DMS53 (cell line): ENCODE measurements at places on chromosomes 7 and 10.

DNA sequence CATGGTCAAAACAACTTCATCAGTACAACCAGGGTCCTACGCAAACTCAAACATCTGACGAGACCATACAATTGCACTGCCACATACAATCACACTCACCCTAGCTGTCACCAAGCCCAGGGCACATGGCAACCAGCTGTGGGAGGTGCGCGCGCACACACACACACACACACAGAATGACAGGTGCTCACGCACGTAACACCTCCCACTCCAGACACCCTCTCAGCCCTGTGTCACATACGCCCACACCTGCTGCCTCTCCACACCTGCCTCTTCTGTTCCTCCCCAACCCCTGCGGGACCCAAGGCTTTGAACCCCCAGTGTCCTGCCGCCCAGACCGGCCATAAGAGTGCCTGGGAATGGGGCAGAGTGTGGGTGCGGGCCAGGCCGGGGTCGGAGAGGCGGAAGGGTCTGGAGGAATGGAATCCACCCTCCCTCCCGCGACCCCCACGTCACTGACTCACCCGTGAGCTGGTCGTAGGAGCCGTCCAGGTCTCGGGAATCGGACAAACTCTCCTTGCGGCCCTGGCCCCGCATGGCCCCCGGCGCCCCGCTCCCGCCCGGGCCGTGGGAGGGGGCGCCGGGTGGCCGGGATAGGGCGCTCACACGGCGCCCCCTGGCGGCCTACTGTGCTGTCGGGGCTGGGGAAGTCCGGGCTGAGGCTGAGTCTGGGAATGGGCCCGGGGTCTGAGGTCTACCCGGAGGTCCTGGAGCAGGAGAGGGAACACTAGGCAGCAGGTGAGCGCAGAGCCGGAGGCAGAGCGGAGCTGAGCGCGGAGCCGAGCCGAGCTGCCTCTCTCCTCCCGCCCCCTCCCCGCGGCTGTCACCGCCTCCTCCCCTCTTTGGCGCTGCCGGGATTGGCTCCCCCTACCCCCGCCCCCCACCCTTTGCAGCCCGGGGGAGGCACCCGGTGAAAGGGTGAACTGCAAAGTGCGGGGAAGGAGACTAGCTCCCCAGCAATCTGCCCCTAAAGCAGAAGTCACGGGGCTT is at the start of gene KCNIP2:
KCNIP2 (minus strand) TSS at position 769 of the 990 bp plus-strand sequence; CDS start at position 537, 232 bp downstream.
- peak; percentile 95 for DNase-seq

- no peak for DNase-seq
Measured at GRCh38 chr10:43978091-43978490, 329.4 kb upstream of the ZNF32 start.

DNA sequence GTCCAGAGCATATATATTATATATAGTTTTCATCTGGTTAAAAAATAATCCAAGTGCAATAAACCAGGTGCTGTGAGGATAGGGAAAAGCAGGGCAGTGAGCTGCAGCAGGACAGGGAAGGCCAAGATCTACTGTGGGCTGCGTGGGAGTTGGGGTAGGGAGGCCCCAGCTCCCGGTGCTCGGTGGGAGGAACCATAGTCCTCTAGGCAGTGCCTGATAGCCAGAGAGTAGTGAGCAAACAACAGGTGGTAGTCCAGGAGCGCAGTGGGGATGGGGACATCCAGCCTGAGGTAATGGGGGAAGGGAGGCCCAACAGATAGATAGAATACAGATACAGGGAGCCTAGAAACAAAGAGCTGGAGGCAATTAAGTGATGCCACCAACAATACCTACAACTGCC is 4.1 kb upstream of the BMPR1A start:
- peak; percentile 80 for DNase-seq

DNA sequence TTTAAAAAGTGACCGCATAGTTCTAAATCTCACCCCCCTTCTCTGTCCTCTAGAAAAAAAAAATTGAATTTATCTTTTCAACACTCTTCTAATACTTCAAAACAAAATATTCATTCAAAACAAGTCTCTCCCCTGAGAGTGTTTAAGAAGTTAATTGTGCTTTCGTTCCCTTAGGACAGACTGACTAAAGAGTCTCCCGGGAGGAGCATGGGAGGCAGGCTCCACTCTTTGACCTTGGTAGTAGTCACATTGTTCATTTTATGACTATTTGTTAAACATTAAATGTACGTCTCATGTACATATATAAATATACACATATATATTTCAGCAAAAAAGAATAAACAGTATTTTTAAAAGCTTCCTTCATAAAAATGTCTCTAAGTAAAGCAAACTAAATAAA is 35.3 kb upstream of the SPOCK2 start:
- no peak for DNase-seq

GRCh38 chr10:71693377-71693776 is 26.2 kb downstream of the C10orf105 start:
- DNase-seq, result no peak

DNA sequence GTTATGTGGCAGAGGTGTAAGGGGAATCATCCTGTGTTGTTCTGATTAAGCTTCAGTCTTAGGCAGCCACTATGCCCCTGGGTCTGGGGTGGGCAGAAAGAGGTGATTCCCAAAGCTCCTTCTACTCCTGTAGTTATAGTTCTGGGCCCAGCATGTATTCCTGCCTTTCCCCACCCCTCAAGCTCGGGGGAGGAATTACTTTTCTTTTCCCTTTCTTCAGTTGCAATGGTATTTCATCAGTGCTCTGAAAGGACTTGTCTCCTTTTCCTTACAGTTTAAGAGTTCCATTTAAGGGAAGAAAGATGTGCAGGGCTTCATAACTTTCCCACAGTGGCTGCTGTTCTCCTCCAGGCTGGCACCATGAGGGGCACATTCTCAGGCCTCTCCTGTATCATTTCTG is 94.2 kb downstream of the MTPAP start:
- no peak for DNase-seq

DNA sequence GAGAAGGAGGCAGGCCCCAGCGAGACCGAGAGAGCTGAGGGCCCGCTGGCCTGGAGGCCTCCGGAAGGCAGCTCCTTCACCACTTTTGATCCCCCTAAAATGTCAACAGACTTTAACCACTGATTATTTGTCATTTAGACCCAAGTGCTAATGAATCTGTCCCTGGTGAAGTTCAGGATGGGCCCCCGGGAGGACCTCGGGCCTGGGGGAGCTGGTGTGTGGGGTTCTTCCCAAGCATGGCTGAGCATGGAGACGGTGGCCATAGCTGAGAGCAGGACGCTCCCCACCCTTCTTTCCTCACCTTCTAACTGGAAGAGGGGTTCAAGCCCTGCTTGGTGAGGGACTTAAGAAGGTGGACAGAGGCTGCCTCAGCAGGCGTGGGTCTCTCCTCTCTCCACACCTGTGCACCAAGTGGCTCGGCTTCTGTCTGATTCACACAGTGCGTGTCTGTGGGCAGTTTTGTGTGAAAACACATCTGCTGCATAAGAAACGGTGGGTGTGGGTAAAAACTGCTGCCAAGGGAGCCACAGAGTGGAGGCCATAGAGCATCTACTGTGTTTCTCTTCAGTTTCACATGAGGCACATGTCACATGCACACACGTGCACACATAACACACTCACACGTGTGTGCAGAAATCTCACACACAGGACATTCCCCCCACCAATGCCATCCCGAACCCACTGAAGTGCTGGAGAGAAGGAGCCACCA is 53.5 kb upstream of the VIPR2 start:
- no peak for DNase-seq

DNA sequence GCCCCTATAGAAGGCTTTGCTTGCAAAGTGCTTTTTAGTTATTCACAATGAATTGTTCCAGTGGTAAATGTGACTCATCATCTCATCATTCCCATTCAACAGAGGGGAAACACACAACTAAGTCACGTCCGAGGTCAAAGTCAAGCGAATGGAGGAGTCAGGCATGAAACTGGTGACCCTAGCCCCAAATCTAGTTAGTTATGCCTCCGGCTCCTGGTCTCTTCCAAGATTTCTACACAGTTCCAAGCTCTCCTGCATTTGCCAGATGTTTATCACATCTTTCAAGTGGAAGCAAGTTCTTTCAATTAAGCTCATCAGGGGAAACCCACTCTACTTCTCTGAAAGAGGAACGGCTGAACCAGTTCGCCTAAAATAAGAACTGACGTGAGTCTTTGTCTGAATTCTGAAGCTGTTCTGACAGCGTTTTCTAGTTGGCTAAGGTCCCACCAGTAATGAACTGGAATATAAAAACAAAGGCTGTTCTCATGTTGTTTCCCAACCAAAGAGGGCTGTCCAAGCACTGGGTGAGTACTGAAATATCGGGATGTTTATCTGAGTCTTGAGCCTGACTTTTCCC is 140.9 kb upstream of the NRBF2 start:
- no peak for DNase-seq

DNA sequence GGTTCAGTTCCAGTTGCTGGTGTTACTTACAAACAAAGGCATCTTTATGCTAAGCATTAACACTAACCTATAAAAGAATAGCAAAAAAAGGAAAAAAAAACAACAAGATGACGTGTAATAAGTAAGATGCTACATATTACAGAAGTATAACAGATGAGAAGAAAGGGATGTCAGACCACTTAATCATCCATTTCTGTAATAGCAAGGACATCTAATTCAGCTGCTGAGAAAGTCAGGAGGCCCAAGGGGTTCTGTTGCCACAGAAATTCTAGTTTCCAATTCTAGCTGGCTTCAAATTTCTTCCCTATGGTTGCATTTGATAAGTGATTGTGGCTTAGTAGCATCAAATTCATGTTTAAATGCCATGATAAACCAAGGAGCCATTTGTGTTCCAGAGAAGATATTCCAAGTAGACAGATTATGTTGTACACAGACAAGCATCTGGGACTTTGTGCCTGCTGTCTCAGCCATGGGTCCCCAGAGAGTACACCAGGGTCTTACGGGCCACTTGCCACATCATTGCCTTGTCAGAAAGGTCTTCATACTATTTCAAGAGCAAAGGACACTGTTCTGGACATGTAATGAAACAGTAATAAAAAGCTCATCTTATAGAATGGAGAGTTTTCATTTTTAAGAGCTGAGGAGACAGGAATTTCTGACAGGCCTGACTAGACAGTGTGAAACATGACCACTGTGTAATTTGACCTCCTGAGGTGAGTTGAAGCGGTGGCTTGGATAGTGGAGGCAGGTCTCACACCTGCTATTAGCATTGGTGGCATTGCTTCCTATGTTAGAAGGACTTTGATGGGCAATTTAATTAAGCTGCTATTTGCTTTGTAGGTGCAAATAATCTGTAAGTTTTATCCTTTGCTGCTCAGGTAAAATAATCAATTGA is 4.2 kb upstream of the ASB4 start:
- peak; percentile 12 for DNase-seq

DNA sequence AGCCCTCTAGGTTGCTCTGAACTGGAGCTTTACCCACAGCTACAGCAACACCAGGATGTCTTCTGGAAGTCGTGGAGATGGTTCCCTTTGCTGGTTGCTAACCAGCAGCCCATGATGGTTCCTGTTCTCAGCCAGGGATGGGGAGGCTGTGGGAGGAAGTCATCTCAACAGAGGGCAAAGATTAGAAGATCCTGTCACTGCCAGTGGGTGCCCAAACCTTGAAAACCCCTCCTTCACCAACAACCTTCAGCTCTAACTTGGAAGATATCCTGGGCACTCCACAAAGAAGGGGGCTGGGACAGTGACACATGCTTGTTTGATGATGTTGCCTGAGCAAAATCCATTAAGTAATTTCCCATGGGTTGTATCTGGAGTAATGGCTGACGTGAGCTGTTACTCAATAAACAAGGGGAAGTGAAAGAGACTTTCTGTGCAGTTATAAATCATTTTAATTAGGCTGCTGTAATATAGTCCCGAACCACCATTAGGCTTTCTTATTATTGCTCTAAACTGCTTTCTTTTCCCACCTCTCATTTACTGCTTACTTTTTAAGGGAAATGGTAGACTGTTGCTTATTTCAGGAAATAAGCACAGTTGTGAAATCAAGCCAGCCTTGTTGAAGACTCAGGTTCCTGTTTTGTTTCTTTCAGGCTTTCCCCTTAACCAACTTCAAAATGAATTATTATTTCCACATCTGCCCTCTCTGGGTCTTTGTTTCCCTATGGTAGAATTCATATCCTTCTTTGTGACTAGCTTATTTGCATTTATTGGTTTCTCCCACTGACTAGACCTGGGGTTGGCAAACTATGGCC is 124.8 kb downstream of the PPP1R17 start:
- DNase-seq, result no peak

DNA sequence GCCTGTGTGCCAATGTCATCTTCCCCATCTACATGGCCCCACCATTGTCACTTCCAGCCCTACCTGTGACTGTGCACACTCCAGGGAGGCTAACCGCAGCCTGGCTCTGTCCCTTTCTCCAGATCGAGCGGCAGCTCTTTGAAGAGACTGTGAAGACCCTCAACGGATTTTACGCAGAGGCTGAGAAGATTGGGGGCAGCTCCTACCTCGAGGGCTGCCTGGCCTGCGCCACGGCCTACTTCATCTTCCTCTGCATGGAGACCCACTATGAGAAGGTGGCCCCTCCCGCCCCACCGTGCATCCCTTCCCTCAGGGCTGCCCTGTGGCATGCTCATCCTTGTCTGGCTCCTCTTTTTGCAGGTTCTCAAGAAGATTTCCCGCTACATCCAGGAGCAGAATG is 14.2 kb downstream of the GOLGA7B start:
- DNase-seq, result no peak

- DNase-seq, result peak; percentile 76
Measured at GRCh38 chr7:31003721-31004120, 40.0 kb downstream of the GHRHR start.

GRCh38 chr10:23037561-23037960 is 57.8 kb upstream of the MSRB2 start:
- DNase-seq, result no peak
